T-helper 1 cell (primary cell): ENCODE measurements at places on chromosomes 3 and 15.

DNA sequence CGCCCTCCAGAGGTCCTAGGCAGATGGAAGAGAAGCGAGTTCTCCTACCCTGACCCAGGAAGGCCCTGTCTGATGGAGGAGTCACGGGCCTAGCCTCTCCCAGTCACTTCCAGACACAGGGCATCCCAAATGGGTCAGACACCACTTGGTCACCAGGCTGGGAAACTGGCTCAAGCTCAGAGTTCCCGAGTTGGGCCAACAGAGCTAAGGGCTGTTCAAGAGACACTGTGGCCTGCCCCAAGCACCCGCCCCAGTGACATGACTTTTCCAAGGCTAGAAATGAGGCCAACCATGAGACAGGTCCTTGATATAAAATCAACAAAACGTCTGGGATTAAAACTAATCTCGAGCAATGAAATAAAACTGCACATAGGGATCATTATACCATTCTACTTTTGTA is 113.8 kb downstream of the IQSEC1 start:
- no peak for DNase-seq

GRCh38 chr15:27490867-27491595 is 520.0 kb downstream of the GABRG3 start:
- DNase-seq: no peak

- DNase-seq: no peak
Measured at GRCh38 chr3:127730171-127730570, 57.4 kb downstream of the ABTB1 start.

DNA sequence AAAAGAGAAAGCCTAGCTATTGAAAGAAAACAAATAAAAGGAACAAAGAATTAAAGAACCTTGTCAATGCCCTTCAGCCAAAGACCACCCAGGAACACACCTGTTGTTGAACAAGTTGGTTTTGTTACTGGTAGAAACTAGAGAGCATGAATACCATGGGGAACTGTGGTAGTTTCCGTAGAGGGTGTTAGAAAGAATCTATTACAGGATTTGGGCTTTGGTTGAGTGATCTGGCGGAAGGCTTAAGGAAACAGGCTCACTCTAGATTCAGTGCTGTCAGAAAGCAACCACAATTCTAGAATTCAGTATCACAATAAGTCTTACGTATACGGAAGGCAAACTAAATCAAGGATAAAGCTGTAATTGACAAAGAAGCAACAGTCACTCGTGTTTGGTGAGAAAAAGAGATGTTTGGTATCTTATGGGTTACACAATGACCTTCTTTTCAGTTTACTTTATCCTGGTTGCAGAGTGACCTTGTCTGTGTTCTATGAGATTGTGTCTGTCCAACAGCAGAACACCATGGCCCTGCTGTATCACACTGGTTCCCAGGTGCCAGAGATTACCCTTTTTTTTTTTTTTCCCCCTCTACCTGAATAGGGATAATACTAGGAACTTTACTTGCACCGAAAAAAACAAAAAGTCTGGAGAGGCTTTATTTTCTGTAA is 265.9 kb downstream of the SHQ1 start:
- no peak for DNase-seq

- DNase-seq: no peak
Measured at GRCh38 chr3:13088028-13089006, 15.1 kb upstream of the IQSEC1 start.

- DNase-seq: no peak
Measured at GRCh38 chr3:135865085-135865484, 100.4 kb upstream of the PPP2R3A start.

- DNase-seq: no peak
Measured at GRCh38 chr3:156814295-156814694, 11.9 kb upstream of the LEKR1 start.

GRCh38 chr3:56290374-56290773 is 177.9 kb downstream of the ERC2 start:
- DNase-seq: no peak

DNA sequence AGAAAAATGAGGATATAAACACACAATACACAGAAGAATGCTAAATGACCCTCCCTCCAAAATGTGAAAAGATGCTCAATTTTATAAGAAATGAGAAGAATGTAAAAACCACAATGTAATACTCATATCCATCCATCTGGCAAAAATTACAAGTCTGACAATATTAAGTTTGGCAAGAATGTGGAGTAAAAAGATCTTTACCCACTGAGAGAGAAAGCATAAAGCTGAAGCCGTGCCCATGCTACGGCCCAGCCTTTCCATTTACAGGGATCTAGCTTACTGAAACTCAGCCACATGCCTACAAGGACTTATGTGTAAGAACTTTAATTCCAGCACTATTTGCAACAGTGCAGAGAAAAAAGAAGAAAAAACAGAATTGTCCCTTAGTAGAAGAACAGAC is 42.9 kb downstream of the ATP13A3 start:
- no peak for DNase-seq

- no peak for DNase-seq
Measured at GRCh38 chr3:64224826-64225610, at the start of gene PRICKLE2. PRICKLE2 (minus strand) TSS chr3:64225466; CDS start chr3:64198927, 26,539 bp downstream.

DNA sequence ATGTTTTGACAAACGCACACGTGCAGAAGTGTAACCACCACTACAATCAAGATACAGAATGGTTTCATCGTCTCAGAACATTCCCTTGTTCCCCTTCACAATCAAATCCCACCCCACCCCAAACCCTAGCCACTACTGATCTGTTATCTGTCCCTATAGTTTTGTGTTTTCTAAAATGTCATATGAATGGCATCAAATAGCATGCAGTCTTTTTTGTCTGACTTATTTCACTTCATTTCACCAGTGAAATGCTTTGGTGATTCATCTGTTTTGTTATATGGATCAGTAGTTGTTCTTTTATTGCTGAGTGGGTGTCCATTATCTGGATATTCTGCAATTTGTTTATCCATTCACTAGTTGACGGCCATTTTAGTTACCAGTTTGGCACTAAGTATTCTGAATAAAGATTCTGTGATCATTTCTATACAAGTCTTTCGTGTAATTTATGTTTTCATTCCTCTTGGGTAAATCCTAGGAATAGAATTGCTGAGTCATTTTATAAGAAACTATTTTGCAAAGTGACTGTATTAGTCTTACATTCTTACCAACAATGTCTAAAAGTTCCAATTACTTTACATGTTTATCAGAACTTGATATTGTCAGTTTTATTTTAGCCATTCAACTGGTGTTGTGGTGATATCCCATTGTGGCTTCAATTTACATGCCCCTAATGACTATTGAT is 232.8 kb downstream of the CLSTN2 start:
- no peak for DNase-seq

DNA sequence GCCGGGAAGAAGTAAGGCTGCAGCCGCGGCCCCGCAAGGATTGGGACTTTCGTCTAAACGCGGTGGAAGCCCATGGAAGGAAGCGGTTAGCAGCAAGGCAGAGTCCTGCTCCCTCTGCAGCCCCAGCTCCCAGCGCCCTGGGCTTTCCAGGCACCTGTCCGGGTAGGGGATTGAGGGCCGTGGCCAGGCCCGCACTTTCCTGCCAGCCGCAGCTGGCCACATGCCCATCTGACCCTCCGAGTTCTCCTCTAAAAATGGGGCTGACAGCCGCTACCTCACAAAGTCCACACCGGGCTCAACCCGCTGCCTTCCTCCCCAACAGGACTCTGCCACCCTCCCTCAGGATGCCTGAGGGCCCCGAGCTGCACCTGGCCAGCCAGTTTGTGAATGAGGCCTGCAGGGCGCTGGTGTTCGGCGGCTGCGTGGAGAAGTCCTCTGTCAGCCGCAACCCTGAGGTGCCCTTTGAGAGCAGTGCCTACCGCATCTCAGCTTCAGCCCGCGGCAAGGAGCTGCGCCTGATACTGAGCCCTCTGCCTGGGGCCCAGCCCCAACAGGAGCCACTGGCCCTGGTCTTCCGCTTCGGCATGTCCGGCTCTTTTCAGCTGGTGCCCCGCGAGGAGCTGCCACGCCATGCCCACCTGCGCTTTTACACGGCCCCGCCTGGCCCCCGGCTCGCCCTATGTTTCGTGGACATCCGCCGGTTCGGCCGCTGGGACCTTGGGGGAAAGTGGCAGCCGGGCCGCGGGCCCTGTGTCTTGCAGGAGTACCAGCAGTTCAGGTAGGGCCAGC is 1.9 kb downstream of the NEIL1 start:
- no peak for DNase-seq

DNA sequence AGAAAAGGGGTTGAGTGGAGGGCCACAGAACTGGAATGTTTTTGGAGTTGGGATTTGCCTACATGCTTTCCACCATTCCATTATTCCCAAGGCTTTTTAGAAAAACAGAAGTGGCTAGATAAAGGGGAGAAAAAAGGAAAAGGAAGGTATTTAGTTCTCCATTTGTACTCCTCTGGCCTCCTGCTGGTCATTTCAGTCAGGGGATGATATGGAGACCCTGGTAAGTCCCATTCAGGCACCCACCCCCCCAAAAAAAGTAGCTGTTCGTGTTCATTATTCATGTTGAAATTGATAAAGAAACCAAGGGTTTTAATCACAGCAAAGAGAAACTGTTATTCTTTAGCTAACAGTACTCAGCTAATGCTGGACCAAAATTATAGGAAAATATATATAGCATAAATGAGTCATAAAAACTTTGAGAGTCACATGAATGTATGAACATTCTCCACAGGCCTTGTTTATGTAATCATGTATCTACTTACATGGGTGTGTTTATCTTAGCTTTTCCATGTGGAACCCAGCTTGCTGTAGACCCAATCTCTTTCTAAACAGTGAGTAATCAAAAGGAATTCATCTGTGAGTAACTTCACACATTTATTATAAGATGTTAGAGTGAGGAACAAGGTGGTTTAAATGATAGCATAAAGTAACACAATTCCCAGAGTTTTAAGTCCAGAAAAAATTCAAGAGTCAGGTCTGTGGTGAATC is 167.2 kb downstream of the KCNMB2 start:
- no peak for DNase-seq

- no peak for DNase-seq
Measured at GRCh38 chr3:191336833-191337232, 6.5 kb upstream of the UTS2B start.

GRCh38 chr3:124089214-124089613 is 97.3 kb upstream of the ROPN1 start:
- DNase-seq: no peak

- DNase-seq: no peak
Measured at GRCh38 chr15:70762469-70763119, 764 bp downstream of the UACA start.
